HTR-8/SVneo (cell line): ENCODE measurements at places on chromosomes 5 and 9.

- DNase-seq = no peak
These were observed 17.0 kb downstream of the C1QTNF2 start for GRCh38 chr5:160353379-160353778.

DNA sequence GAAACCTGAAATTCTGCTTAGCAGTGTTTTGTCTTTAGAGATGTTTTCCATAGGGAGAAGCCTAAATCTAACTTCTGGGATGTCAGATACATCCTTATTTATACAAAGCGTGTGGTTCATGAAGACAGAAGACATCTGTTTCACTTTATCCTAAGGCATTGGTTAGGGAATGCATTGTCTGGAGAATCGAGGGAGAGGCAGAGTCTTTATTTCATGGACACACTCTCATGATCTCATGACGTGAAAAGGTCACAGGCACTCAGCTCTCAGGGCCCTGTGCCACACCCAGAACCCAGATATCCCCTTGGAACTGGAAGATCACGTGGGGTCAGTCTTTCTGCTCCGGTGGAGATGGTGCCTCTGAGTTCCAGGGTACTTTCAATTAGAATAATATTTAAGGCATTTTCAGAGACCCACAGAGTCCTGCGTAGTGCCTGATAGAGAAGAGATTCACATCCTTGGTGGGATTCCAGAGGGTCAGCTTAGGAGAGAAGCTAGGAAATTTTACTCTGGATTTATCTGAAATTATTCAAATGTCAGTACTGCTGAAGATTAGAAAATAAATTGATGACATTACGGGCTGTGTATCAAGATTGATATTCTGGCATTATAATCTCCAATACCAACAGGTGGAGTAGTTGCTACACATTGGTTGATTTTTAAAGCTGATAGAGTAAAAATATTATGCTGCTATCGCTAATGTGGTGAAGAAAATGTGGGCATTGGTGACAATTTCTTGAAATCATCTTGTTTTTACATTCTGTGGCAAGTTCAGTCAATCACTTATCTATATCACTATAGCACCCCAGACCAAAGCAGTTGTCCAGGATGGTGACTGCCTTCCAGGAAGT is 378.3 kb downstream of the MTRR start:
- no peak for DNase-seq

DNA sequence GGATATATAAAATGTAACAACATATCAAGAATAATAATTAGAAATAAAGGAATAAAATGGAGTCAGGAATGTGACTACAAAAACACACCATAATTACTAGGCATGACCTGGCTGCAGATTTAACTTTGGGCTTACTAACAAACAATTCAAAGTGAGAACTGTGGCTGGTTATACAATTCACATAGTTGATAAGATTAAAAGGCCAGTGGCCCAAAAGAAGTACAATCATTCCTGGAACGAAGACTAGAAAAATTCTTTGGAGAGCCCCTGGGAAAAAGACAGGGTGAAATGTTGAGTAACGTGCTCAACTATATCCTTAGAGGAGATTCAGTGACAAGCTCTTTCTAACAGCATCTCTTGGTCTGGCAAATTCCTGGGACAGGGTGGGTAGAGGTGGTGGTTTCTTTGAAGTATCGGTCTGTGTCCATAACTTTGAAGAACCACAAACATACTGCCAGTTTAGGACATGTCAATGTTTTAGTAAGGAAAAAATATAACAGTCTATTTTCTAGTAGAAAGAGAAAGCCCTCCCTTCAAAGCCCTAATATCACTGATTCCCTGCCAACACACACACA is 75.0 kb upstream of the IL6ST start:
- DNase-seq = no peak

DNA sequence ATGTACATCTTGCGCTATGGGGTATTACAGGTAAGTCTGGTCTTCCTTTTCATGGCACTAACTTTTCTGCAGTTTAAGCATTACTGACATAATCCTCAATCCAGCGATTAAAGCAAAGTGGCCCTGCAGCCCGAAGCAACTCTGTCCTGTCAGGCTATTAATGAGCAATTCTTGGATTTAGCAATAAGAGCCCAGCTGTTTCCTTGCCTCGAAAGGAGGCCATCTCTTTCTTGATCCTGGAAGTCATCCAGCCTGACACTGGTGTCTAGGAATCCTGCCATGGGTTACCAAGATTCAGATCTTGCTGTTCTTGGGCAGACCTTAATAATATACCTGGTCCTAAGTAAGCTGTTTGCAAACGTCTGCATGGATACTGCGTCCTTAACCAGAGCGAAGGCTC is 102.0 kb downstream of the RFK start:
- no peak for DNase-seq

DNA sequence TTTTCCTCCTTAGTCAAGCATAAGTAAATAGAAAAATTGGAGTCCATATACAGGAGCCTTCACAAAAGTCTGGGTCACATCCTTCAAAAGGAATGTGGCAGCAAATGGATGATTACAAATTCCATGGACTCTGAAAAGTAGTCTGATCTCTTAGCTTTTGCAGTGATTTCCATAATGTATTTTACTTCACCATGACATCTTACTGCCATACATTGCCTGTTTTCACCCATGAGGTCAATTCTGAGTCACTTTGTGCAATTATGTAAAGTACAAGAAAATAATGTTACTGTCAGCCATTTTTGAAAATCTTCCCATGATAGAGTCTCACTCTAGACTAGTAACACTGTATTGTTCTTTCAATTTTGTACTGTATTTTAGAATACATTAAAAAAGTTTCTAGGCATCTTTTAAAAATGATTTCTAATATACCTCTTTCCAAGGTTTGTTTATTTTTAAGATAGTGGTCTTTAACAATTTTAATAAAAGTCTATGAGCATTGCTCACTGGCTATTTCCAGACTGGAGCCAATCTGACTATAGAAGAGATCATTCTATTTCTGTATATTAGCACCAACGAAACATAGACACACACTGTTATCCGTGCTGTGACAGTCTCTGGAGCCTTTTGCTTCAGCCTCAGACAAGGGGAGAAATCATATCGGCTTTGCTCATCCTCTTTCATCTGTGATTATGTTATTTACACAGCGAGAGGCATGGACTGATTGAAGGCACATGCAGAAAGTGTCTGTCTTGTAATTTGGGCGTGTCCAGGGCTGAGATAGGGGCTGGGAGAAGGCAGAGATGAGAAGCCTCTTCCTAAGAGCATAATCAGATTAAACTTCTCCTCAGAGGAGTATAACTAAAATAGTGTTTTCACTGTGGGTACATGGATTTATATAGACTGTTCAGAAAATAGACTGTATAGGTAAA is 22.9 kb upstream of the ACTBL2 start:
- DNase-seq = no peak

DNA sequence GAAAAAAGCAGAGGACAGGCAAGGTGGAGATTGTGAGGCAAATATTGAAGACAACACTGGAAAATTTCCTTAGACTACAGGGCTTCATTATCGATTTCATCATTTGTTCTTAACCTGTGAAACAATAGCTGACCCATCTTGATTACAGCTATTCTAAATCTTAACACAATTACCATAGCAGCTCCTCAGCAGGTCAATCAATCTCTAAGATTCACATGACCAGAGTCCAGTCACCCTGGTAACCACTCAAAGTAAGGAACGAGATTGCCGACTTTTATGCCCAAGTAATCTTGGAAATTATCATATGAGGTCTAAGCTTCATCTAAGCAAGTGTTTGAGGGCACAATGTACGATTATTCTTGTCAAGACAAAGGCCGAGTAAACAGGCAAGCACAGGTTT is 93.8 kb downstream of the TTC39B start:
- no peak for DNase-seq

DNA sequence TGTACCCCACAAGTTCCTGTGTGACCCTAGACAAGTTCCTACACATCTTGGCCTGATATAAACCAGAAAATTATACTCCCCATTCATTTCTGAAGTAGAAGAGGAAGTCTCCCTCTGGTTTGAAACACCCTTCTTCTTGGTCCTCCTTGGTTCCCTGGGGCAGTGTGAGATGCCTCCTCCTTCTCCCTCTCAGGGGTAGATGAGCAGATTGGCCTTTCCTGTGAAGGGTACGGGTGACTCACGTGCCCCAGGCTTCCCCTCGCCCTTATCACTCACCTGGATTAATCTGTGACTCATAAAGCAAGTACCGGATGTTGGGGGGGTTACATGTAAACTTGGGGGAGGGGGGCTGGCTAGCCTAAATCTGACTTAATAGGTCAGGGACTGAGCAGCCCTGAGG is 11.1 kb upstream of the AQP3 start:
- DNase-seq = peak; percentile 30

DNA sequence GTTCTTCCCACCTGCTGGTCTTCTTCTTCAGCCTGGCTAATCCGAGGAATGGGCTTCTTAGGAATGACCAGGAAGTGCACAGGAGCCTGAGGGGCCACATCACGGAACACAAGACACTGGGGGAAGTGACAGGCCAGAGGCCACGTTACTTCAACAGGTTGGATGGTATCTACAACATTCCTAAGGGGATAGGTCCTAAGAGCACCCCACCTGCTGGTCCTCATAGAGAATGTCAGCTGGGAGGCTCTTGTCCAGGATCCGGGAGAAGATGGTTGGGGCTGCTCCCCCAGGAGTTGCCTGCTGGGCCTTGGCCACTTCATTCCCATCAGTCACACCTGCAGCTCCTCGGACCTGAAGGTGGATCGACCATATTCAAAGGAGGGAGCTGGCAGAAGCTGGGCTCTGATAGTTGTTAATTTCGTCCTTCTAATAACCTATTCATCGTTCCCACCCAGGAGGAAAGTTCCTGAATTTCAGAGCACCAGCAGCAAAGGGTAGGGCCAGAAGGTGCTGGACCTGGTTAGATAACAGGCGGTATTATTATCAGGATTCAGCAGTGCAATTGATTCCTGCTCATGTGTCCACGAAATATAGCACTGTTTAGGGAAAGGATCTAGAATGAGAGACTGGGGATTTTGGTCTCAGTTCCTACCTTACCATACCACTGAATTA is 1.3 kb downstream of the HINT2 start:
- no peak for DNase-seq
